ENCODE measurements at places on chromosomes 4 and X.

GRCh38 chr4:28209371-28209924, 1348.8 kb downstream of the STIM2 start:
- DNase-seq: no peak

DNA sequence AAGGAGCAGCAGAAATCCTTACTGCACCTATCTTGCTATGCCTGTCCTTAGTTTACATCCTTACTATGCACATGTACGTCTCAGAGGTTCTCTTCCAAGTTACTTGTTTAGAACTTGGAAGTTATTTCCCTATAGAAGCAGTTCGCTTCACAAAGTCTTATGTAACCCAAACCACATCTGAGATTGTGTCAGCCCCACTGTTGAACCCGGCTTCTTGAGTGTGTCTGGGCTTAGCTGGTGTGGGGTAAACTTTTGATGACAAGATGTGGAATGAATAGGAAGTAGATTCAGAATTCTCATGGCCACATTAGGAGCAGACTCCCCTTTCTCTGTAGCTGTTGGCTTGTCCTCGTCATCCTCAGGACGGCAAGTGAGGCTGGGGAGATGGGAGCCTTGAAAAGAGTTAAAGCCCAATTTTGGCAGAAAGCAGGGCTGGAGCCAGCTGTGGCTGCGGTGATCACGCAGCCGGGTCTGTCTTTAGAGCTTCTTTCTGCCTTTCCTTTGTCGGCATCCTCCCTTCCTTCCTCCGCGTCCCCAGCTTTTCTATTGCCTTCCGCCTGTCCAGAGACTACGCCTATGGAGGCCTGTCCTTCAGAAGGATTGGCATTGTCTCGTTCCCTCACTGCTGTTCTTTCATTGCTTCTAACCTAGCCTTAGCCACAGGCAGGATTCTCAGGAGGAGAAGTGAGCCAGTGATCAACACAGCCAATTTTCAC, 23.0 kb upstream of the LIMCH1 start:
- DNase-seq: no peak

DNA sequence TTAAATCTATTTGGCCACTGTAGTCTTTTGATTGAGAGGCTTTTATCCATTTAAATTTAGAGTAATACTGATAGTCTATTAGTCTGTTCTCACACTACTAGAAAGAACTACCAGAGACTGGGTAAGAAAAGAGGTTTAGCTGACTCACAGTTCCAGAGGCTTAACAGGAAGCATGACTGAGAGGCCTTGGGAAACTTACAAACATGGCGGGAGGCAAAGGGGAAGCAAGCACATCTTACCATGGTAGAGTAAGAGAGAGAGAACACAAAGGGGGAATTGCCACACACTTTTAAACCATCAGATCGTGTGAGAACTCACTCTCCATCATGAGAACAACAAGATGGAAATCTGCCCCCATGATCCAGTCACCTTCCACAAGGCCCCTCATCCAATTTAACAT, 410.9 kb downstream of the PDGFC start:
- DNase-seq: no peak

- no peak for DNase-seq
Measured at GRCh38 chrX:38900719-38901118, 99.5 kb downstream of the MID1IP1 start.

- no peak for DNase-seq
Measured at GRCh38 chr4:116520886-116521285, 564.5 kb downstream of the TRAM1L1 start.

- DNase-seq: no peak
Measured at GRCh38 chrX:154486052-154486395, 391 bp downstream of the UBL4A start.

DNA sequence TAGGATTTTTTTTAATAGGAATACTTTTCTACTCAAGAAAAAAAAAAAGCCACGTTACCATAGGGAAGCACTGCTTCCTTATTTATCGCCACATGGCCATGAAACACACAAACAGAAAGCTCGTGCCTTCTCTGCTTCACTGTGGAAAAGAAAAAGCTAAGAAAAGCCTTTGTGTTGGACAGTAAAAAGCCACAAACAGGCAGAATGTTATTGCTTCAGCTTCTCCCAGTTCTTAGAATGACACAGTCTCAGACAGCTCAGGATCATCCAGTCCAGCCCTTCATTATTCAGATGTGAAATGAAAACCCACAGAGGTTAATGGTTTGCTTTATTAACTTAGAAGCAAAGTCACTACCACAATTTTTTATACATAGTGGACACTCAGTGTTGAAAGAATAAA, 181.6 kb upstream of the NOCT start:
- no peak for DNase-seq

DNA sequence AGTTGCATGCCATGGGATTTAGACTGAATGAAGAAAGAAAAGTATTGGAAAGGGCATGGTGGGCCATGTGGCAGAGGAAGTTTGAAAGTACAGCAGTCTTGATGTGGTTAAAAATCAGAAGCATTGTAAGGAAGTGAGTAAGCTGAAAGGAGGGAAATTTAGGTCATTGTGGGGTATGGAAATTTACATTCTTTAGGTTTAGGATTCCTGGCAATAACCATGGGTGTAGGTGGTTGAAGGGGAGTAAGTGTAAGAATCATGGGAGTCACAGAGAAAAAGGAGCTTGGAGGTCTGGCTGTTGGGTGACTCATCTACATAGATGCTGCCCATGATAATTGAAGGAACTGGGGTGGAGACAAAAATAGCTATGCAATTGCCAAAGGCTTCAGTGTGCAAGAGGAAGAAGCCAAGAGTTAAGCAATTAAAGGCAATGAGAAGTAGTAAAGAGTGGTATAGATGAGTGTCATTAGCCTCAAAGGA, 243.8 kb upstream of the LDB2 start:
- DNase-seq: peak; percentile 80

DNA sequence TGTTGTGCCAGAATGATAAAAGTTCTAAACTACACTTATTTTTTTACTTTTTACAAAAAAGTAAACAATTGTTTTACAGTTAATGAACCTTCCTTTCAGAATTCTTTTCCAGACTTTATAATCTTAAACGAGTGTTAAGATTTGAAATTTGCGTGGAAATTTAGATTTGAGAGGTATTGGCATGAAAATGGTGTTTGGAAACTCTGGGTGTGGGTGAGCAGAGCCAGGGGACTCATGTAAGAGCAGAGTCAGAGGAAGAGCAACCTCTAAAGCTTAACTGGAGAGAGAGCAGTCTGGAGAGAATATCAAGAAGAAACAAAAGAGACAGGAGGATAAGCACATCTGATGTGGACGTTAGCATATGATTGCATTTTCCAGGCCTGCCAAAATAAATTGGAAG, 48.2 kb downstream of the MMRN1 start:
- no peak for DNase-seq

DNA sequence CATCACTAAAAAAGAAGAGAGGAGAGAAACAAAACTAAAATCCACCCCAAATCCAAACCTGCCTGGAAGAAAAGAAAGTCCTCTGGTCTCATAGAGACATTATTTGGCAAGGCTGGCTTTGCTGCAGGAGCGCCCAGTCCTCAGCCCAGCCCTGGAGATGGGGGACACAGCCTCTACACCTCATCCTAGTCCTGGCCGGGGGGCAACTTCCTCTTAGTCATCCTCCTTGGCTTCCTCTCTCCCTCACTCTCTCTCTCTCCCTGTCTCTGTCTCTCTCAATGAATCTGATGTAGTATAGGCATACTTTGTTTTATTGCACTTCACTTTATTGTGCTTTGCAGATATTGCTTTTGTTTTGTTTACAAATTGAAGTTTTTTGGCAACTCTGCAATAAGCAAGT, 55.8 kb upstream of the MAGEB10 start:
- DNase-seq: no peak

DNA sequence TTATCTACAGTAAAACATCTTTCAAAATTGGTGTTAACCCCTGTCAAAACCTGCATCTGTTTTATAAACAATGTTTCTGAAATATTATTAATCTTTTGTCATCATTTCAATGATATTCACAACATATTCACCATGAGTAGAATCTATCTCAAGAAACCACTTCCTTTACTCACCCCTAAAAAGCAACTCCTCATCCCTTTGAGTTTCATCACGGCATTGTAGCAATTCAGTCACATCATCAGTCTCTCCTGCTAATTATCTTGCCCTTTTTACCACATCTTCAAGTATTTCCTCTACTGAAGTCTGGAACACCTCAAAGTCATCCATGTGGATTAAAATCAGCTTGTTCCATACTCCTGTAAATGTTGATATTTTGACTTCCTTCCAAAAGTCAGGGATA, 415.3 kb upstream of the TECRL start:
- no peak for DNase-seq

DNA sequence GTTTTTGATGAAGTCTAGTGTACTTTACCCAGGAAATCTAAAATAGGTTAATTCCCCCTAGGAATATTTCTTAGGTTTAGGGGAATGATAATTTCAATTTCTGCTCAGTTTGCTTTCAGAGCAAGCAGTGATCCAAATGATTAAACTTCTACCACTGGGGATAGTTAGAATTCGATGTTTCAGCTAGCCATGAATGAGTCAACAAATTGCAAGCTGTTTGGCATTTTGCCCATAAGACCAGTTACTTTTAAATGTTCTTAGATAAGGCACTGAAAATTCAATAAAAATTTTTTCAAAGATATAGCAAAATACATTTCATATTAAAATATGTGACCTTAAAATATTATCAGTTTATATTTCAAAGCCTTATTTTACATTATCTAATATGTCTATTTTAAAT, 993.6 kb downstream of the ARAP2 start:
- no peak for DNase-seq

DNA sequence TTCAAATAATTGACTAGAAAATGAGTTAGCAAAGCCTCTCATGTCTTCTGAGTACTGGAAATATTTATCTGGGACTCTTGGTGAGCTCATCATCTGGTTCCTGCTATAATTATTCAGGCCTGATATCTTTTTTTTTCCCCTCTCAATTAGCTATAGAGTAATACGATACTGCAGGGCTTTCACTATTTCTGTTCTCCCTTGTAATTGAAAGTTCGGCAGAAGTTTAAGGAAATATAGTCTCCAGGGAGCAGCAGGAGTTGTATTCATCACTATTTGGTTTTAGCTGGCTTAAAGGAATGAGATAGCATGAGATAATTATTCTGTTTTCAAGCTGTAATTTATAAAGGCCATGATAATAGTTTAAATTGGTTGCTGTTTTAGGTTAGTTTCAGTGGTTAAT, 378.6 kb upstream of the EPHA5 start:
- no peak for DNase-seq

- DNase-seq: no peak
Measured at GRCh38 chr4:147370473-147370872, 110.4 kb upstream of the EDNRA start.

DNA sequence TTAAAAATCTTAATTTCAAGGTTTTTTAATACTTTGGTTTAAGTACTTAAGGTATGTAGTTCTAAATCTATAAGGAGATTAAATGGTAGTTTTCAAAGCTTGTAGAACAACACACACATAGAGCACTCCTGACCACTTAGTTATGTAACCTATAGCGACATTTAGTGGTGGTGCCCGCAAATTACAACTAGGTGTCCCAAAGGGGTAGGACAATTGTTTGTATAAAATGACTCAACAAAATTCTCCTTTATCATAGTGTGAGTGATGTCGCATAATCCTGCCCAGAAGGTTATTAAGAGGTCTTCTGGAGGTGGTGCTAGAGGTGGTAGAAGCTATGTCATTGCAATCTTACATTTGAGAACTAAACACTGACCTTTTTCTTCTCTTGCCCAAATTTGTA, 373.0 kb upstream of the RASGEF1B start:
- peak; percentile 11 for DNase-seq

- DNase-seq: no peak
Measured at GRCh38 chr4:188432328-188432727, 293.1 kb downstream of the TRIML1 start.

DNA sequence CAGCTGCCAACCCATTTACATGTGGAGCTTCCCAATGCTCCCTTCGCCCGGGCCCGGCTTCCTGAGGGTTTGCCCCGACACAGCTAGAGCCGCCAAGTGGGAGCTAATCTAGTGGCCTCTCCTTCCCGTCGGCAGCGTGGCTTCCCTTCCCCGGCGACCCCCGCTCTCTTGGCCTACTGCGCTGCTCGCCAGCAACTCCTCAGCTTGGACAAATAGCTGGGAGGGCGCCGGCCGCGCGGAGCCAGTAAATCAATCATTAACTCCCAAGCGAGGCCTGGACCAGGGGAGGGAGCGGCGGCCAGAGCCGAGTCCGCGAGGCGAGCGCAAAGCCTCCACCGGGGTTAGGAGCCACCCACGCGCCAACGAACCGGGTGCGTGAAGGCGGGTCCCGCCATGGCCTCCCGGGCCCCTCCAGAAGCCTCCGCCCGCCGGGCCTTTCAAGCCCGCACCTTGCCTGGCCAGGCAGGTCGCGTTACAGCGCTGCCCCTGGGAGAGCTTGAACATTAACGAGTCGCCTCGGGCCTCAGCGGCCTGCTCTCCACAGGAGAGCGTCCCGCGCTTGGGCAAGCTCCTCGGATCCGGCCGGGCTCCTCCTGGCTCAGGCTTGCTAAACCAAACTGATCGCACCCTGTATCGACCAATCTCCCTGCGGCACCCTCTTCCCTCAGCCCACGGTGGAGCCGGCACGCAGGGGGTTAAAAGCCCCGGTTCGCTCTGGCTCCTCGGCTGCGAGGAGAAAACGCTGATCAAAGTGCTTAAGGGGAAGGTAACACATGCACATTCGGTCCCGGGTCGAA, 10.6 kb upstream of the BCOR start:
- DNase-seq: no peak

DNA sequence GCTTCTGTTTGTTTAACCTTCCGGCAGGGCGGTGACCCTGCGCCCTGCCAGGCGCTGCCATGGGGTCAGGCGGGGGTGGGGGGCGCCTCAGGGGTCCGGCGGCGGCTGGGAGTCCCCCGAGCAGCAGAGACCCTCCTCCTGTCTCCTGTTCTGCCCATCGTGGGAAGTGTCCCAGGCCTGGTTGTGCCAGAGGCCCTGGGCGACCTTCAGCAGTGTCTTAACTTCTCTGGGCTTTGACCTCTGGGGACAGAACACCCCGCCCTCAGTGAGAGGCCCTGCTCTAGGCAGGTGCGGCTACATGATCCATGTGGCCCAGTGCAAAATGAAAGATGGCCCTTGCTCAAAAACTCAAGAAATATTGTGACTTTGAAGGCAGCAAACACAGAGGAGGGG, 22.8 kb upstream of the HMX1 start:
- no peak for DNase-seq

GRCh38 chr4:8262637-8263322, 6.8 kb upstream of the HTRA3 start:
- no peak for DNase-seq

- no peak for DNase-seq
Measured at GRCh38 chrX:112738347-112739033, 58.8 kb upstream of the LHFPL1 start.

GRCh38 chrX:14956813-14957582, 83.8 kb downstream of the MOSPD2 start:
- DNase-seq: no peak

DNA sequence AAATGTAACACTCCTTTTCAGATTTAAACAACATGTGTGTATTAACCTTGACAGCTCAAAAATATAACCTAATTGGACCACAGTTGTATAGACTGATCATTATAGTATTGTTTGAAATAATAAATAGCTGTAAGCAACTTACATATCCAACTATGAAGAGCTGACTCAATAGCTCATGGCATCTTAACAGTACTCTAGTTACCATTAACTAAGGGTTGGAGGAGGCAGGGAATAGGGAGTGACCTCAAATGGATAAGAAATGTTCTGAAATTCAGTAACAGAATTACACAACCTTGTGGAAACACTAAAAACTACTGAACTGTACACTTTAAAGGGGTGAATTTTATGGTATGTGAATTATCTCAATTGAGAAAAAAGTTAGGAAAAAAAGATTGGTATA, 136.5 kb upstream of the CPEB2 start:
- DNase-seq: no peak
